Bronchial epithelial cell (primary cell): ENCODE measurements at places on chromosomes 7 and 10.

DNA sequence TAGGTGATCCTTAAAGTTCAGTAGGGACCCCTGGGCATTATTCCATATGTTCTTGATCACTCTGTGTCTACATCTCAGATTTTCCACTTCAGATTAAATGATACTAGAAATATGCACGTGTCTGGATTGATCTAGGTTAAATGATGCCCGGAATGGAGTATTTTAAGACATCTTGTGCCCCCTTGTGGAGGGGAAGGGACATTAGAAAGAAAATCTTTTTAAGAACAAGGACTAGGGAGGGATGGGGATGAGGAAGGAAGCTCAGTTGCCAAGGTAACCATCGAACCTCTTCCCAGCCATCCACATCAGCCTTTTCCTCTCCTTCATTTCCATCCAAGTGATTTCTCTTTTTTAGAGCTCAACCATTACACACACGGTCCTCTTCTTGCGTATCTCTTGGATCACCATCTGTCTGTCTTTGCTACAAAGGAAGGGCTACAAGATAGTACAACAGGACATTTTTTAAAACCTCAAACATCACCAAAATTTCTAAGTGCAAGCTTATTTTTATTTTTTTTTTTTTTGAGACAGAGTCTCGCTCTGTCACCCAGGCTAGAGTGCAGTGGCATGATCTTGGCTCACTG lies 40.5 kb downstream of the PRSS2 start:
- DNase-seq = peak; percentile 40

- DNase-seq = no peak
Observed at GRCh38 chr10:25023278-25023677, 6.9 kb downstream of the THNSL1 start.

GRCh38 chr10:131418681-131419080 lies 107.2 kb upstream of the TCERG1L start:
- peak; percentile 1 for DNase-seq

GRCh38 chr7:129468087-129468486 lies 33.9 kb downstream of the STRIP2 start:
- DNase-seq = peak; percentile 70

DNA sequence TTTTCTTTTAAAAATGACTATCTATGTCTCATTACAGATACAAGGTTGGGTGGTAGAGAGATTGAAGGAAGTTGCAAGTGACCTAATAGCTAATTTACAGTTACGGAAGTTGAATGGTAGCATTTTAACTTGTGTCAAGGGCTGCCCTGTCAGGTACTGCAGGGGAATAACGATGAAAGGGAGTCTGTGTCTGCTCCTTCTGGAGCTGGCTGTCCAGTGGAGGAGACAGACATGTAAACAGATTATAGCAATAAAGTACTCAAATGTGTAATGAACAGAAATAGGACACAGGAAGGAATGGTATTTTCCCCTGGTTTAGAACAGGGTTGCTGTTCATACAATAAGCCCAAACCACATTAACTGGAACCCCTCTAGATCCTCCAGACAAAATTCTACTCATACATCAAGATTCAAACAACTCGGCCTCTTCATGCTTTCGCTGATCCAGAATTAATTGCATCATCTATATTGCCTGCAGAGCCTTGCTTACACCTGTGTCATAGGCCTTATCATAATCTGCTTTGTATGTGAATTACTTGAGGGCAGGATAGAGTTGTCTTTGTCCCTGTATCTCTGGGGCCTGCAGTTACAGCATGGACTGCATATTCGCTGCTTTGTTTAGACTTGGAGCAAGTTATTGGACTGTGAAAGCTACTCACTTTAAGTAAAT lies 42.8 kb downstream of the AUTS2 start:
- DNase-seq = no peak

DNA sequence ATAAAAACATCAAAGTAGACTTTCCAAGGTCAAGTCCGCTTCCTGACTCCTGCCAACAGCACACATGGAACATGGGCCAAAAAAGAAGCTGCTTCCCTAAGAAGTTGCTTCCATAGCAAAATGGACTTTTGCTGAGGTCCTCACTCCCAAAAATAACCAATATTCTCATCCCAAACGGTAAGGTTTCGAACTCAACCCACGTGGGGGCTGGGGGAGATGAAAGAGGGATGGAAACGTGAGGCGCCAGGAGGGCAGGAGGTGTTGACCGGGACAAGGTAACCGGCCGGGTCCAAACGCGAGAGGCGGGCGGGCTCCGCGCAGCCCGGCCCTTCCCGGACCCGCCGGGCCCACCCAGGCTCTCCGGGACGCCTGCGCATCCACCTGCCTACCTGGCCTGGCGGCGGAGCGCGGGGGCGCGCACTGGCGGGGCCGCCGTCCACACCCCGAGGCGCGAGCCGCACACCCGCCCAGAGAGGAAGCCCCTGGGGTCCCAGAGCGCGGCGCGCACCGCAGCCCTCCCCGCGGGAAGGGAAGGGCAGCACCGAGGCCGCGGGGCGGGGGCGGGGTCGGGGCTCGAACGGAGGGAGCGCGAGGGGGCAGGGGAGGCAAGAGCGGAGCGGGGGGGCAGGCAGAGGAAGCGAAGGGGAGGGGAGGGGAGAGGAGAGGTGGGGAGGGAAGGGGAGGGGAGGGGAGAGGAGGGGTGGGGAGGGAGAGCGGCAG lies 742 bp downstream of the LMBR1 start:
- DNase-seq = no peak
